ENCODE measurements at places on chromosomes 4 and X. TPM values are rescaled to one million over a fixed set of nuclear protein-coding genes. Genes with fewer than 3 reads are reported as not detected.

- DNase-seq: no peak
These were observed 12.5 kb downstream of the SEC24D start for GRCh38 chr4:118823471-118823870.

Gene DGAT2L6
- polyA plus RNA-seq: not detected

- no peak for DNase-seq
These were observed 20.2 kb downstream of the GYG2 start for GRCh38 chrX:2848871-2849301.

Gene MAPK10
- polyA plus RNA-seq: not detected

GRCh38 chrX:94961730-94962129 lies 1287.7 kb downstream of the FAM133A start:
- DNase-seq: no peak

DNA sequence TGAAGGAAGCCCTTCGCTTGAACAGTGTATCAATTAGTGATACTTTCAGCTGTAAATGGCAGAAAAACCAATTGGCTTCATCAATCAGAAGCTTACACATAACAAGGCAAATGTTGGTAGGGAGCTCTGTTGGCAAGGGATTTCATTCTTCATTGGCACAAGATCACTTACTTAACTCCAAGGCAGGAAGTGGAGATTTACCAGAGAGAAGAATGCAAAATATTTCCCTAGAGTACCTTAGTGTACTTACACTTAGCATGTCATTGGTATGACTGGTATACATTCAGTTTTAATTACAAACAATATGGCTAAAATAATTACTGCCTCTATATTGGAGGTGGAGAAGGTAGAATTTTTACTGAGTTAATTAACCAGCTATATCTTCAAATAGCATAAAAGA lies 545.0 kb downstream of the GABRG1 start:
- DNase-seq: no peak

- no peak for DNase-seq
These were observed 96.4 kb downstream of the ANXA10 start for GRCh38 chr4:168188754-168189153.

DNA sequence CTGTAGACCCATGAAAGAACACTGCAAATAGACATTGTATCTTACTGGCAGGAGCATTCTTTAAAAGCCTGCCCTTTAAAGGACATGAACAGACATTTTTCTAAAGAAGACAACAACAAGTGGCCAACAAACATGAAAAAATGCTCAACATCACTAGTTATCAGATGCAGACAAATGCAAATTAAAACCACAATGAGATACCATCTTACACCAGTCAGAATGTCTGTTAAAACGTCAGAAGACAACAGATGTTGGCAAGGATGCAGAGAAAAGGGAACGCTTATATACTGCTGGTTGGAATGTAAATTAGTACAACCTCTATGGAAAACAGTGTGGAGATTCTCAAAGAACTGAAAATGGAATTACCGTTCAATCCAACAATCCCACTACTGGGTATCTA lies 77.2 kb downstream of the ATP10D start:
- no peak for DNase-seq

Gene POU3F4
- not detected for polyA plus RNA-seq

DNA sequence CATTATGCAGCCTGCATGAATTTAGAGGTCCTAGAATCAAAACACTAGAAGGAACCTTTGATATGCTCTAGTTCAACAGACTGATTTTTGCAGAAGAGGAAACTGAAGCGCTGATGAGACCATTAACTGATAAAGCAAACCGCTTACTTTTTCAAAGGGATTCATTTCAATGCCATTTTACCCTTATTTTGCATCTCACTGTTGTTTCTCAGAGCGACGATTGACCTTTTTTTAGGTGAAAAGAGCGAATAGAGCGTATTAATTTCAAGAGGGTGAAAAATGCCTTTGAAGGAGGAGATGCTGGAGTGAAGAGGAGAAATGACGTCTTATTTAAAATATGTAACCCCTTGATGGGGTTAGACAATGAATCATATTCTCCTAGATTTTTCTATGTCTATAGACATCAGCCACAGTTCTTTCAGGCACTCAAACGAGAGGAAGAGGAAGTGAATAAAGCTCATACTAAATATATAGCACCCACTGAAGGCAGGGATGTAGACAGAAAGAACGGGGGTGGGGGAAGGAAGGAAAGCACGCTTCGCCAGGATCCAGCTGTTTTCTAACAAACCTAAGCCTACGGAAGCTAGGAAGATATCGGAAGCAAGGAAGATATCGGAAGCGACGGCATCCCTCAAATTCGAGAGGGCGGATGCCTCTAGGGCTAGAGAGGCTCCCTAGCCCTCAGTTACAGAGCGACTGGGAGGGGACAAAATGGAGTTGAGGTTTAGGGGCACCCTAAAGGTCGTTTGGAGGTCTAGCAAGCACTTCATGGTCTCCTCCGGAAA lies 848 bp downstream of the ACSL4 start:
- peak; percentile 8 for DNase-seq

Gene ARMCX1
- polyA plus RNA-seq: 2.1 TPM

Gene JCHAIN
- polyA plus RNA-seq: 2.3 TPM

DNA sequence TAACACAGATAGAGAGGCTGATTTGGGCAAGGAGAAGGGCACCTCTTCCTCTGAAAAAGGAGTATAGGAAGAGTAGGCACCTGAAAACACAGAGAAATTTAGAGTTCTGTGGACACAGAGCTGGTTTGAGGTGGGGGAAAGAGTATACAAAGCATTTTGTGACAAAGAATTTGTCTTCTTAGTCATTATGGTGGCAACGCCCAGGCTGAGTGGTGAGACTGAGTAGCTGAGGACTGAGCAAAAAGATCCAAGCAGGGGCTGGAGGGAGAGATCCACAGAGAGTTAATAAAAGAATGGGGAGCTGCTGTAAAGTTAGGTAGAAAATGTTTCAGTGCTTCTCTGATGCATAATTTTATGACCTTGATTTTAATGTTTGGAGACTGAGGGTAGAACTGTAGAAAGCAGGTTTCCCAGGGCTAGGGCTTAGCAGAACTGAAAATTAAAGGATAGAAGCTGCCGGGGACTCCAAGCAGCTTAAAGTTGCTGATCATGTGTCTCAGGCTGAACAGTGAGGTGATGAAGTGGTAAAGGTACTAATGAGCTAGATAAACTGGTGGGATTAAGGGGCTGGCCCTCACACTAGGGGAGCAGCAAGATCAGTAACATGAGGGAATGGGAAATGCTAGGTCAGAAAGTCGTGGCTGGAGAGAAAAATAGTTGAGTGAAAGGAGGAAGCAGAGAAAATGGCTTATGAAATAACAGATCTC lies 118.9 kb downstream of the CEP44 start:
- no peak for DNase-seq

DNA sequence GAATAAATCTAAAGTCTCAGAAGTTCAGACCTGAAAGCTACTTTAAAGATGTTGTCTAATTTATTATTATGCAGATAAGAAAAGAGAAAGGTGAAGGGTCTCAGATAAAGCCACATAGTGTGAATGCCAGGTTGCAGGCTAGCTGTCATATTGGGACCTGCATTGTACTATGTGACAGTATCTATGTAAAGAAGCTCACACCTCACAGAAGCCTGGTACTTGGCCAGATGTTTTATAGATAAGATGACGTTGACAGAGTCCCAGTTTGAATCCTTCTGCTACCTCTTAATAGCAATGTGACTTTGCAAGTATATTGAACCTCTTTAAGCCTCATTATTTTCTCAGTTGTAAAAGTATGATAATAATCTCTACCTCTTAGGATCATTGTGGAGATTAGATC lies 227.0 kb downstream of the SPRY1 start:
- no peak for DNase-seq

GRCh38 chr4:57043347-57044251 lies 64.9 kb downstream of the POLR2B start:
- DNase-seq: no peak

Gene MAB21L2
- polyA plus RNA-seq: not detected

DNA sequence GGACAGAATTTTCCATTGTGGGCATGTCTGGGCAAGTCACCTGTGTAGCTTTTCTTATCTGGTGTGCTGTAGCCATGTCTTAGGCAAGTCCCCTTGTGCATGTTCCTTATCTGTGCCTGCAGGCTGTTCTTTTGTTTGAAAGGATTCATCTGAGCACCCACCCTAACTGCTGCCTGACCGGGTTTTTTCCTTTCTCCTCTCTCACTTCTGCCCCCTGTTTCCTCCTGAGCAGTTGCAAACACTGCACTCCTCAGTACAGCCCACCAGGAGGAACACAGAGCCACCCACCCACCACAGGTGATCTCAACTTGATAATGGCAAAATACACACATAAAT lies 29.2 kb upstream of the IL9R start:
- DNase-seq: no peak

- DNase-seq: no peak
These were observed 22.4 kb upstream of the HPSE start for GRCh38 chr4:83356899-83357661.

Gene RAB33A
- 7.6 TPM for polyA plus RNA-seq

DNA sequence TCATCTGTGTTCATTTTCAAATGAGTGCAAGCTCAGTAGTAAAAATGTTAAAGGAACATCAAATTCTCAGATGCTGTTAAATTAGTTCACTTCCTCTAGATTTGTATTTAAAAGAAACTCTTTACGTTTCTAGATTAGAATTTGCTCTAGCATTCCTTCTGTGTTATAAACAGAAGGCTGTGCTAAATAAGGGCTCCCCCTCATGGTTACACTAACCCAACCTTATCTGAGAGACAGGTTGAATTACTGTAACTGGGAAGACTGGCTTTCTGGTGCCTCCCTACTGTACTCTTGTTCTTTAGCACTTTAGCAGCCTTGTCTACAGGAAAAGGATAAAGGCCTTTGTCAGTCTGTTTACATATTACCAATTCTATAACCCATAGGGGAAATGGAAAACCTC lies 56.8 kb downstream of the RXFP1 start:
- DNase-seq: no peak

Gene CORIN
- polyA plus RNA-seq: 0.07 TPM

- no peak for DNase-seq
These were observed 13.6 kb upstream of the BOD1L1 start for GRCh38 chr4:13641084-13641483.

- DNase-seq: no peak
These were observed 42.2 kb downstream of the KLHL5 start for GRCh38 chr4:39104255-39104654.

DNA sequence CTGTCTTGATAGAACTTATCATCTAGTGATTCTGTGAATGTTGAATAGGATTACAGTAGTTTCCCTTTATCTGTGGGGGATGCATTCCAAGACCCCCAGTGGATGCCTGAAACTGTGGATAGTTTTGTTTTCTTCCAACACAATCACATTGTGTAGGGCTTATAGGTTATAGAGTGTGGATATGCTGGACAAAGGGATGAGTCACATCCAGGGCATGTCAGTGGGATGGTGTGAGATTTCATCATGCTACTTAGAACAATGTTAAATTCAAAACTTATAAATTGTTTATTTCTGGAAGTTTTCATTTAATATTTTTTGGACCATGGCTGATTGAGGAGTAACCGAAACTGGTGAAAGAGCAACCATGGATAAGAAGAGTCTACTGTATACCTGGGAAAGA lies 432.3 kb upstream of the ATOH1 start:
- DNase-seq: no peak

GRCh38 chrX:154116426-154117211 lies 19.1 kb upstream of the MECP2 start:
- no peak for DNase-seq

Gene ADH7
- not detected for polyA plus RNA-seq

DNA sequence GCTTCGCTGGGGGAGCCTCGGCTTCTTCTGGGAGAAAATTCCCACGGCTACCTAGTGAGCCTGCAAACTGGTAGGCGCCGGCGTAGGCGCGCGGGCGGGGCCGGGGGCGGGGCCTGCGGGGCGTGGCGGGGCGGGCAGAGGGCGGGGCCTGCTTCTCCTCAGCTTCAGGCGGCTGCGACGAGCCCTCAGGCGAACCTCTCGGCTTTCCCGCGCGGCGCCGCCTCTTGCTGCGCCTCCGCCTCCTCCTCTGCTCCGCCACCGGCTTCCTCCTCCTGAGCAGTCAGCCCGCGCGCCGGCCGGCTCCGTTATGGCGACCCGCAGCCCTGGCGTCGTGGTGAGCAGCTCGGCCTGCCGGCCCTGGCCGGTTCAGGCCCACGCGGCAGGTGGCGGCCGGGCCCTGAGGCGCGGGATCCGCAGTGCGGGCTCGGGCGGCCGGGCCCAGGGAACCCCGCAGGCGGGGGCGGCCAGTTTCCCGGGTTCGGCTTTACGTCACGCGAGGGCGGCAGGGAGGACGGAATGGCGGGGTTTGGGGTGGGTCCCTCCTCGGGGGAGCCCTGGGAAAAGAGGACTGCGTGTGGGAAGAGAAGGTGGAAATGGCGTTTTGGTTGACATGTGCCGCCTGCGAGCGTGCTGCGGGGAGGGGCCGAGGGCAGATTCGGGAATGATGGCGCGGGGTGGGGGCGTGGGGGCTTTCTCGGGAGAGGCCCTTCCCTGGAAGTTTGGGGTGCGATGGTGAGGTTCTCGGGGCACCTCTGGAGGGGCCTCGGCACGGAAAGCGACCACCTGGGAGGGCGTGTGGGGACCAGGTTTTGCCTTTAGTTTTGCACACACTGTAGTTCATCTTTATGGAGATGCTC lies at the start of gene HPRT1:
HPRT1 (plus strand) TSS at position 161 of the 857 bp plus-strand sequence; CDS start at position 308, 147 bp downstream.
- peak; percentile 80 for DNase-seq

- DNase-seq: no peak
These were observed 89.9 kb downstream of the FTHL17 start for GRCh38 chrX:30981968-30982367.

DNA sequence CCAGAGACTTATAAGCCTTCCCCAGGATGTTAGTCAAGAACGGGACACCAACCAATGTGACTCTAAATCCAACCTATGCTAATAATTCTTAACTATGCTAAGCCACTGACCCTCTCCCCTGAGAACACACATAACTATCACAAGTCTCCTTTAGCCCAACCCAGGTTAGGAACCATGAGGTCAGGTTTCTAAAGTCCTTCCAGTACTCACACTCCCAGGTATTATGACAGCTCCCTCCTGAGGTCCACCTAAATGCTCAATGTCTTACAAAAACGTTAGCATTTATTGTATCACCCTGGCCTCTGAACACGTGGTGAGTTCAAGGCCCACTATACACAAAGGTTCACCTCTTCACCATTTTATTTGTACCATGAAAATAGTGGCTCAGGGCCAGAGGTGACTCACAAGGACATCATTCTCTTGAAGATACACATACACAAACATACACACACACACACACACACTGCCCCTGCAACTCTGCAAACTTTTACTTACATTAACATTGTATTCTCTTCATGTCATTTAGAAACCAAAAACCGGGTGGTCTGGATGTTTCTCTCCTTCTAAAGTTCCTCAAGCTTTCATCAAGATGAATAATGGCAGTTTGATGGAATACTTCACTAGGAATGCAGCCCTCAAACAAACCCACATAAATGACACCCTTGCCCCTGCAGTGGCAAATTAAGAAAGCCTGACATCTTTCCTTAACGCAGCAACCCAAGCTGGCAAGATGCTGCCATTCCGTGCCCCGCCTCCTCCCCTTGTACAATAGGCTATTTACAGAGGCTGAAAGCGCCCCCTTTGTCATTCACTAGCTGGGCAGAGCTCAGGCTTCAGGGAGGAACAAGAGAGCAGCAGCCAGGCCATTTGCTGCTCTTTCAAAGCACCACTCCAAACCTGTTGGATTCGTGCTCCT lies 17.7 kb downstream of the ACSL1 start:
- DNase-seq: no peak

Gene STATH
- polyA plus RNA-seq: not detected

Gene ARSJ
- polyA plus RNA-seq: 0.17 TPM

Gene CLNK
- not detected for polyA plus RNA-seq
